Stimulated activated CD4-positive, alpha-beta T cell treated with anti-CD3 and anti-CD28 coated beads, Interleukin-1b, Interleukin-23, amount 100 ng/mL, for 1 hour (primary cell): ENCODE measurements at places on chromosomes 2 and 18.

GRCh38 chr2:15391751-15392150 is 169.4 kb downstream of the NBAS start:
- DNase-seq: no peak

- no peak for DNase-seq
Measured at GRCh38 chr2:215705281-215705680, 269.4 kb upstream of the FN1 start.

- DNase-seq: no peak
Measured at GRCh38 chr2:31397094-31397493, 17.4 kb downstream of the XDH start.

DNA sequence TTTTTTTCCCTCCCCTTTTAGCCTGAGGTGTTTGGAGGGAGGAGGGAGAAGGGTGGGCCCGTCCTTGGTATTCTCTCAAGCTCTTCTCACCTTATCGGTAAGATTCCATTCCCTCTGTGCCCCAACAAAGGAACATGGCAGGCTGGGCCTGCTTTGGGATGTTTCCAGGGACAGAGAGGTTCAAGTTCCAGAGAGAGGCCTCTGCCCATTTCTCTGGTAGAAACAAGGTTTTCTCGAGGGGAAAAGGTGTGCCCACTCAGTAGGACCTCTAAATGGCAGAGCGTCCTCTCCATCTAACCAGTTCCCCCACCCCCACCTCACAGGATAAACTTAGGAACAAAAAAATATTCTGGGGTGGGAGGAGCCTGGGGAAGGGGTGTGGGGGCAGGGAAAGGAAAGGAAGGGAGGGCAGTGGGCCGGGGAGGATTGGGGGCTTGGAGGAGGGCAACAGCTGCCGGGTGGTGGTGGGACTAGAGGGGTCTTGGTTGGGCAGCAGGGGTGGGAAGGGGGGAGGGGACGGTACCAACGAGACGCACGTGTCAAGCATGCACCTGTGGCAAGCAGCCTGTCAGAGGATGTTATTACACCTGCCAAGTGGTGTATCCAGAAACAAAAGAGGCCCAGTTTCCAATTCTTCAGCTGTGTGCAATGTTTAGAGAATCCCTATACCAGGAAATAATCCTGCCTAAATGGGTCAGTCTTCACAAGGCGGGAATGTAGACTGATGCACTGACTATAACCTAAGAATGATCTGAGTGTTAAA is 2.1 kb downstream of the PCBP1 start:
- DNase-seq: no peak

DNA sequence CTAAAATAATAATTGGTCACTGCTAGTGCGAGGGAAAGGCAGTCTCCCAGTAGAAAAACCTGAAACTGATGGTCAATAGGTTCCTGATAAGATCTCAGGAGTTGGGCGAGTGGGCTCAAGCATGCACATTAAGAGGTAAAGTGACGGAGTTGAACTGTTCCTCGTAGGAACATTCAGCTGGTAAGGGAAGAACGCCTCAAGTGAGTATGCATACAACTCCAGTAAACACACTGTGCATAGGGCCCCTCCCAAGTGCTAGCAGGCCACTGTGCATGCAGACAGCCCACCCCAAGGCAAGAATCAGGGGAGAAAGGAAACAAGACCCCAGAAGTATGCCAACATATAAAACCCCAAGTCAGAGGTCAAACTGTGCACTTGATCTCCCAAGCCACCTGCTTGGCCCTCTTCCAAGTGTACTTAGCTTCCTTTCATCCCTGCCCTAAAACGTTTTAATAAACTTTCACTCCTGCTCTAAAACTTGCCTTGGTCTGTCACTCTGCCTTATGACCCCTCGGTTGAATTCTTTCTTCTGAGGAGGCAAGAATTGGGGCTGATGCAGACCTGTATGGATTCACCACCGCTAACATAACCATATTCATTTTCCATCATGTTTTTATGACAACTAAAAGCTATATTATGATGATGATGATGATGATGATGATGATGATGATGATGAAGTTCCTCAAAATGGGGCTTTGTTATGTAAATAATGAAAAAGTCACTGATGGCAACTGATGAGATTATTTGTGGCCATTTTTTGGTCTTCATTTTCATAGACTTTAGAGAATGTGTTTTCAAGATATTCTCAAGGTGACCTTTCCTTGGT is 118.0 kb upstream of the RAB27B start:
- no peak for DNase-seq

- DNase-seq: no peak
Measured at GRCh38 chr2:9983401-9984216, 32.1 kb downstream of the GRHL1 start.

DNA sequence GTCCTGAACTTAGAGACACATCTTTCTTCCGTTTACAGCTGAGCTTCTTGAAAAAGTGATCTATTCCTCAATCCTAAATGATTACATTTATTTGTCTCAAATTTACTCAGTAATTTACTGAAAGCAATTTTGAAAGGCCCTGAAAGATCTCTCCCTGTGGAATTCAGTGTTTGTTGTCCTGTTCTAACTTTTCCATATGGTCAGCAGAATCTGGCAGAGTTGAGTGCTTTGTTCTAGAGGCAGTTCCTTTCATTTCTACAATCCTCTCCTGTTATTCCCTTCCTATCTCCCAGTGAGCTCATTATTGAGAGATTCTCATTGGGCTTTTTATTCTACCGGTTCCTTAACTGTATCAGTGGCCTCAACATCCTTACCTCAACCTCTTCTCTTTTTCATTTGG is 36.5 kb upstream of the REG3G start:
- no peak for DNase-seq

- DNase-seq: no peak
Measured at GRCh38 chr2:141534666-141535362, 596.0 kb downstream of the LRP1B start.

GRCh38 chr2:146252119-146252518 is 1592.7 kb upstream of the ACVR2A start:
- DNase-seq: no peak
